ENCODE measurements at places on chromosomes 3 and 15. TPM values are rescaled to one million over a fixed set of nuclear protein-coding genes. Genes with fewer than 3 reads are reported as not detected.

Gene CDC25A
- 1.0 TPM for total RNA-seq

DNA sequence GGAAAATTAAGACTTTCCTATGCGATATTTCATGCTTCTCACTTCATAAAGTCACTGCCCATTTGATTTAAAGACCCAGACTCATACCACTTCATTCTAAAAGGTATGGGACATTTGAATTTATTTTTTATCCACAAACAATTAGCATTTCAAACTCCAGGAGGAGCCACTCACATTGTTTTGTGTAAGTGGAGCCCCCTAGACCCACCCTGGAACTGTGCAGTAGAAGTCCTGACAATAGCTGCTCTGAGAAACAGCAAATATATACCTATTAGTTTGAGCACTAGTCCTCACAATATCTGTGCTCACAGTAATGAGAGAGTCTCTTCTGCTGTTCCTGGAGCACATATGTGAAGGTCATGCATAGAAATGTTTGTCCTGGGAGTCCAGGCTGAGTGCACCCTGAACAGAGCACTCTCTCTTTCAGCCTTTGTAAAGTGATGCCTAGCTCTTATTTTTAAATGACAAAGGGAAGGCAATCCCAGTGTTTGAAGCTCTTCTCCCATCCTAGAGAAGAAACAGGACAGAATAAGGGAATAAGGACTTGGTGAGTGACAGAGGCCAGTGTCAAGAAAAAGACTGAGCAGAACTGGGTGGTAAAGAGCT is 127.5 kb upstream of the STRIT1 start:
- H3K36me3 ChIP-seq: no peaks in the 10 kb centered on the region
- H3K27ac ChIP-seq: no peak overlapping the region
- no peaks in the 10 kb centered on the region for H3K27me3 ChIP-seq
- peaks cover 2% of the 10 kb centered on the region for H3K4me1 ChIP-seq

DNA sequence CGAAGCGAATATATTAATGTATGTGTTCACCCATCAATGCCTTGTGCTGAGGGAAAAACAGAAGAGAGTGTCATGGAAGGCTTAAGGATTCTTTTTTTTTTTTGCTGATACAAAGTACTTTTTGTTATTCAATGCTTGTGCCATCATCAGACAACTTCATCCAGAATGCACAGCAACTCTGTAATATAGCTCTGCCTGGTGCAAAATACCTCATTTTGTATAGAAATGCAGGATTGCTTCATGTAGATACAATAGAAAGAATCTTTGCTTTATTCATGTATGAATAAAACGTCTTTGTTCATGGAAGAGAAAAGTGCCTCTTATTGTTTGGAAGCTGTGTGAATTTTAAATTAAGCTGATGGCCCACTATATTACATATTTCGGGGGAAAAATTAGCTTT is 62.9 kb downstream of the SH3GL3 start:
- H3K27me3 ChIP-seq: peaks cover 2% of the 10 kb centered on the region
- no peaks in the 10 kb centered on the region for H3K36me3 ChIP-seq
- no peaks in the 10 kb centered on the region for H3K4me1 ChIP-seq
- no peak for DNase-seq
- H3K4me3 ChIP-seq: no peak overlapping the region

Gene HDC
- not detected for total RNA-seq

DNA sequence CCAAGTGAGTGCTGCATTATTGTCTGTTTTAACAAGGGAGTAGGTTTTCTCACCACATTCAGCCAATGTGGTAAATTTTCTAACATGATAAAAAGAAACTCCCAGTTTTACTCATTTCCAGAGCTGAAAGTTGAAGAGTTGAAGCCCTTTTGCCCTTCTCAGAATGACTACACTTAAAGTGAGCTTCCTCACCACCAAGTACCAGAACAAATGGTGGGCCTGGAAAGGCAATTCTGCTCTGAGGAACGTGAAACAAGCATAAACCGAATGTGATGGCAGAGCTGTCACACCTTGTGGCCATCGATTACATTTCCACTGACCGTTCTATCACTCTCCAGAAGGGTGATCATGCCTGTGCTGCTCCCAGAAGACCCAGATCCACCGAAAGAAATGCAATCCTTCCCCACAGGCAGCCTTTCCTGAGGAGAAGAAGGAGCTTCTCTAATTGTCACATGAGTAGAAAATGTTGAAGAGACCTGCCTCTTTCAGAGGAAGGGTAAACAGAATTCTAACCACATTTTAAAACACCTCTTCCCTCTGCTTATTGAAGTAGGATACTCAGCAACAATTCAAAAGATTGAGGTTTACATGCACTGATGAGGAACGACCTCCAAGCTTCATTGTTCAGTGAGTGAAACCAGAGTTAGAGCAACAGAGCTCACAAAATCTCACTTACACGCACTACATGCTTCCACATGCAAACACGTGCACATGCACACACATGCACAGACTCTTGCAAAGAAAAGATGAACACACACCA is 21.4 kb upstream of the CCR9 start:
- H3K4me3 ChIP-seq: no peak overlapping the region
- H3K27ac ChIP-seq: no peak overlapping the region
- H3K4me1 ChIP-seq: no peaks in the 10 kb centered on the region
- no peaks in the 10 kb centered on the region for H3K36me3 ChIP-seq
- no peak for DNase-seq
- peaks cover 22% of the 10 kb centered on the region for H3K27me3 ChIP-seq

DNA sequence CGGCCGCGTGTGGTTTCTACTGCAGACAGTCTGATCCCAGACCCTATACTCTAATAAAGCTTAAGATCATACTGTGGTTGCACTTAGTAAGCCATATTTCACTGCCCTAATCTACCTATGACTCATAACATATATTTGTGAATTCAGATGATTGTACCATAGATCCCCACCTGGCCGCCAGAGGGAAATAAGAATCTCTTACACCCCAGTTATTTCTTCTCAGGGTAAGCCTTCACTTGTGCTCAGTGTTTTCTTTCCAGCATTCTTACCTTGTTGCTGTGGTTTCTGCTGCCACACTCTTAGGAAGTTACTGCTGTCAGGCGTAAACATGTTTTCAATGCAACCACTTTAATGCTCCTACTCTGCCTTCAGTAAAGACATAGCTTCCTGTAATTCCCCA is 105.9 kb downstream of the B3GALNT1 start:
- DNase-seq: no peak
- H3K27me3 ChIP-seq: no peaks in the 10 kb centered on the region
- no peaks in the 10 kb centered on the region for H3K36me3 ChIP-seq
- H3K4me3 ChIP-seq: no peak overlapping the region

- DNase-seq: peak; percentile 6
- H3K27ac ChIP-seq: no peak within 1 kb of the TSS
- H3K27me3 ChIP-seq: peaks cover 6% of the 10 kb centered on the region
- peak within 1 kb of the TSS; percentile 63 for H3K4me3 ChIP-seq
- H3K4me1 ChIP-seq: peaks cover 5% of the 10 kb centered on the region
These were observed at the start of gene ALS2CL for GRCh38 chr3:46693038-46693891. TSS of gene ALS2CL (minus strand) at chr3:46693679. CDS start at chr3:46689440, 4,239 bp downstream.

DNA sequence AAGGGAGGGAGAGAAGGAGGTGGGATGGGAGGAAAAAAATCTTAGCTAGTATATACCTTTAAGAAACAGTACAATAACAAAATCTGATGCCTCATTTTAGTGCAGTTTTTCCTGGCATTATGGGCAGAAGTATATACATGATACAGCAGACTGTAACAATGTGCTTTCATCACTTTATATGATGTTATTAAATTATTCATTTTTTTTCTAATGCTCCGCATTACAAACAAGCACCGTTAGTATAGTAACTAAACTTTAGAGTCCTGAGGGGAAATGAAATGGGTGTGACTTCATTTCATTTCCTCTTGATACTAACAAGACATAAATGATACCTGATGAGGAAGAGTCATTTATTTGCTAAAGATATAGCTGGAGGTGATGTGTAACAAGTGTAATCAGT is 325.3 kb downstream of the ZNF385D start:
- no peak overlapping the region for H3K27ac ChIP-seq
- H3K36me3 ChIP-seq: no peaks in the 10 kb centered on the region
- no peak overlapping the region for H3K4me3 ChIP-seq
- H3K27me3 ChIP-seq: no peaks in the 10 kb centered on the region
- H3K4me1 ChIP-seq: no peaks in the 10 kb centered on the region
- DNase-seq: no peak

DNA sequence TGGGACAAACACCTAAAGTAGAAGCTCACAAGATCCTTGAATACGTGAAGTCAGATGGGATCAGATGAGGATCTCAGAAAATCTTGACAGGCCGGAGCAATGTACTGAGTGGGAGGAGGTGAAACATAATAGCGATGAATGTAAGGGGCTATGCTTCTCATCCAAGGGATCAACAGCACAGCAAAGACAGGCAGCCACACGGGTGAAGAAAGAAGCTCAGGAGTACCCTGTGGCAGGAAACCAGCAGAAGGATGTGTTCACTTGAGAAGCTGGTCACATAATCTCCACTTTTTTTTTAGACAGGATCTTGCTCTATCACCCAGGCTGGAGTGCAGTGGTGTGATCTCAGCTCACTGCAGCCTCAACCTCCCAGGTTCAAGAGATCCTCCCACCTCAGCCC is 92.4 kb downstream of the MEGF11 start:
- no peaks in the 10 kb centered on the region for H3K4me1 ChIP-seq
- H3K27me3 ChIP-seq: peaks cover 5% of the 10 kb centered on the region
- H3K27ac ChIP-seq: no peak overlapping the region
- H3K4me3 ChIP-seq: no peak overlapping the region
- H3K36me3 ChIP-seq: no peaks in the 10 kb centered on the region
- no peak for DNase-seq

DNA sequence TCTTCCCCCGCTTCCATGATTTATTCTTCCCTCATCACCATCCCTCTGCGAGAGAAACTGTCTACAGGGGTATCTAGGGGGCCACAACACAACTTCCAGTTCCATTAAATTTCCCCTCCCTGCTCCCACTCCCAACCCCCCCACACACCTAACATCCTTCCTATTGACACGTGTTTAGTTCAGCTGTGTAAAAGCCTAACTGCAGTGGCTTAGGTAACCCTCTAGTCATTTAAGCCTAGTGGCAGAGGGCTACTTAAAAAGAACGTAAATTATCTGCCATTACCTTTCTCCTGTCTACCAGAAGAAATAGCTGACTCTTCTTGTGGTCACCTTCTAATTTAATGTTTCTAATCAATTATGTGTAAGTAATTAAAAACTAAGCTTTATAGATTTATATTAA is 56.3 kb downstream of the ZNF148 start:
- H3K4me3 ChIP-seq: no peak overlapping the region
- DNase-seq: no peak
- H3K27ac ChIP-seq: no peak overlapping the region

DNA sequence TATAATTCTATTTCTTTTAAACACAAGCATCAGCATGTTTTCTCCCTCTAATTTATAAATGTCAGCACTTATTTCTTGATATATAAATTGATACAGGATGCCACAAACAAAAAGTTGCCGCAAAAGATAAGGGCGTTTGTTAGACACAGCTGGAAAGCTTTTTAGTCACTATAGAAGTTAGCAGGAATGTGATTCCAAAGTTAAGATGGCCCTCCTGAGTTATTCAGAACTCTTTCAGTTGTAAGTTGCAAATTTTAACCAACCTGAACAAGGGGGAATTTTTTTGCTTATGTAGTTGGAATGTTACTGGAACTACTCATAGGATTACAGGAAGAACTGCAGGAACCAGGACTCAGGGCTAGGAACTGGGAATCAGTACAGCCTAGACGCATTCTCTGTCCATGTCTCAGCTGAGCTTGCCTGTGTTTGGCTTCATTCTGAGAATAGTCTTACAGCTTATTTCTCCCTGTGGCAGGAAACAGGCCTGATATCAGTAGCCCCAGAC is 166.3 kb downstream of the VGLL4 start:
- peaks cover 23% of the 10 kb centered on the region for H3K4me1 ChIP-seq
- no peaks in the 10 kb centered on the region for H3K36me3 ChIP-seq
- H3K27me3 ChIP-seq: no peaks in the 10 kb centered on the region
- peak overlapping the region; percentile 50 for H3K4me3 ChIP-seq
- H3K27ac ChIP-seq: peak overlapping the region; percentile 62
